Nucleus accumbens (tissue), 56 donors: ENCODE measurements at places on chromosomes 12 and 14.

DNA sequence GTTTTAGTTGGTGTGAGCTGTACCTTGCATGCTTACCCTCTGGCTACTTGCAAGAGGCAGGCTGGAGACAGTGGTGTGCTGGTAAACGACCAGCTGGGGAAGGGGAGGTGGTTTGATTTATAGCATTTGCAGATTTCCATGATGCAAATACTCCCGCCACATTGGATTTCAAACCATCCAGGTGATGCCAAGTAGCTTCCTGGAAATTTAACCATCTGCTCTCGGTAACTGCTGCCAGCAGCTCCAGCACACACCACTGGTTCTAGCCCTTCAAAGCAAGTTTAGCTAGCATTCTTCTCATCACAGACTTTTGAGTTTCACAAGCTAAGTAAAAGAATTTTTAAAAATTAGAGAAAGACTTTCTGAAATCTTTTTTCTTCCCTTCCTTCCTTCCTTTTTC is 104.5 kb upstream of the AMIGO2 start:
- no peak for DNase-seq

DNA sequence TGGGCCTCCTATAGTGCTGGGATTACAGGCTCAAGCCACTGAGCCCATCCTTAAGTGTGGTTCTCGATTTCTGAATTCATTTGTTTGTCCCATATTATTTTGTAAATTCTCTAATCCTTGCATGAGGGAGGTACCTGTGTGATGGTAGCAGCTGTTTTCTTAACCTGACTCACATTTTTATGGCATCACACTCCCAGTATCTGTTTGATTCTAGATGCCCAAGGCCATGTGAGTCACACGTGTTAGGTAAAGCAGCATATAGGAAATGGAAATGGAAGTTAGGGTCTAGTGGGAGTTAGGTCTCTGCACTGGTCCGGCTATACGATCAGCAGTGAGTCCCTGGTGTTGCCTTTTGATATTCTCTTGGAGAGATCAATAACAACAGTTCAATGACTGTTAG is 198.1 kb downstream of the ERC1 start:
- DNase-seq: no peak

DNA sequence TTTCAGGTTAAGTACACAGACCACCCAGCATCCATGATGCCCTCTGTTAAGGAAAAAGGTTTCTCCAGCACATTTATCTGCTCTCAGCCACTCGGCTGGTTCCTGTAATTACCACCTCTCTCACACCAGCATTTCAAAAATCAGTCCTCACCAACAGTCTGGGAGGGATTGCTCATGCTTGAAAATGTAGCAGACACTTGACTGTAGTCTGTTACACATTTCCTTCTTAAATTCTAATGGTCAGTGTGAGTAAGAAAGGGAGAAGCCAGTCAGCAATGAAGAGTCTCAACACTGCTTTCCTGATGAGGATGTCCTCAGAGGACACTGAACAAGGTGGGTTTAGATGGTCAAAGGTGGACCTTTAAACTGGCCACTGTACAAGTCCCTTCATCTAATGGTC is 6.0 kb downstream of the ZBTB39 start:
- DNase-seq: no peak

DNA sequence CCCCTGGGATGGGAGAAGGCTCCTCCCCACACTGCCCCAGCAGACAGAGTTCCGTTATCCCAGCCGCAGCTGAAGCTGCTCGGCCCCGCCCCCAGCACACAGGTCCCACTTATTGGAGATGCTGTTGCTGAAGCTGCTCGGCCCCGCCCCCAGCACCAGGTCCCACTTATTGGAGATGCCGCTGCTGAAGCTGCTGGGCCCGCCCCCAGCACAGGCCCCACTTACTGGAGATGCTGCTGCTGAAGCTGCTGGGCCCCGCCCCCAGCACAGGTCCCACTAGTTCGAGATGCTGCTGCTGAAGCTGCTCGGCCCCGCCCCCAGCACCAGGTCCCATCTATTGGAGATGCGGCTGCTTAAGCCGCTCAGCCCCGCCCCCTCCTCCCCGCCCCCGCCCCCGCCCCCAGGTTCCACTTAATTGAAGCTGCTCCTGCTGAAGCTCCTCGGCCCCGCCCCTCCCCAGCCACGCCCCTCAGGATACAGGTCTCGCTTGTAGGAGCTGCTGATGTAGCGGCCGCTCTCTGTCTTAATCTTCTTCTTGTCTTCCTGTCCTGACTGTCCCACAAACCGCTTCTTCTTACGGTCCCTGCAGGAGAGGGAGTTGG is 12.0 kb downstream of the CFAP73 start:
- peak; percentile 75 for DNase-seq

- DNase-seq: no peak
Observed at GRCh38 chr14:36818794-36819384, 157.2 kb downstream of the PAX9 start.

DNA sequence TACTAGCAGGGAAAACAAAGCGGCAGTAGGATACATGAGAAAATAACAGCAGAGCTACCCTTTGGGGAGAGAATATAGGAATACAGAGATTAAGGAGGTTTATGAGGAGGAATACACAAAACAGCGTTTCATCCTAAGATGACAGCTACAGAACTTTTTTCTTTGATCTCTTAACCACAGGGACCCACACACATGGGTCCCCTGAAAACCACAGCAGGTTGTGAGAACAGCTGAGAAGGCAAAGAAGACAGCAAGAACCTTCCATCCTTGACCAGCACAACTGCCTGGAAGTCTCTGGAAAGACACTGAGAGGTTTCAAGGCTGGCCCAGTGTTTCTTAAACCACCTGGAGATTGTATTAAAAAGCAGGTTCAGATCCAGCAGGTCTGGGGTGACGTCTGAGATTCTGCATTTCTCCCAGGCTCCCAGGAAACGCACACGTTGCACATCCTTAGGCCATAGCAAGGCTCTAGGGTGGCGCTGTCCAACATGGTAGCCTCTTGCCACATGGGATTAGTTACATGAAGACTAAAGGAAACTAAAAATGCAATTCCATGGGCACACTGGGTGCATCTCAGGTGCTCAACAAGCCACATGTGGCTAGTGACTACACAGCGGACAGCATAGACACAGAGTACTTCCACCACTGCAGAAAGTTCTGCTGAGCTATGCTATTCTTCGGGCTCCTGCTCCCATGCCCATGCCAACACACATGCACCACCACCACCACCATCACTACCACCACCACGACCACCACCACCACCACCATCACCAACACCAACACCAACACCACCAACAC is 92.3 kb downstream of the FOXN3 start:
- DNase-seq: no peak

DNA sequence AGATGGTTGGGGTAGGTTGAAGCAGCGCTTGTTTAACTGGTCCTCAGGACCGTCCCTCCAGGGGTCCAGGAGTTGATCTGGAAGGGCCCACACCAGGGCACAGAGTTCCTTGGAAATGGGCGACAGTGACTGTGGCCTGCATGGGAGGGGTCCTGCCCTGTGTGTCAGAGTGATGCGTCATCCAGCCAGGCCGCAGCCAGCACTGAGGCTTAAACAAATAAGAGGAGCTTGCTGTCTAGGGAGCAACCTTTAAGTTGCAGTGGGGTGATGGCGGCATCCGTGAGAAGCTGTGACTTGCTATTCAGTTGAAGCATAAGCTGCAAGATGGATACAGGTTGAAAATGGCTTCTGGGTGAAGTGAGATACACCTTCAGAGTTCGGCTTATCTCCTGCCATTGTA is 20.2 kb downstream of the DCAF4 start:
- DNase-seq: no peak

GRCh38 chr12:88574278-88574677 is 6.0 kb downstream of the KITLG start:
- no peak for DNase-seq

DNA sequence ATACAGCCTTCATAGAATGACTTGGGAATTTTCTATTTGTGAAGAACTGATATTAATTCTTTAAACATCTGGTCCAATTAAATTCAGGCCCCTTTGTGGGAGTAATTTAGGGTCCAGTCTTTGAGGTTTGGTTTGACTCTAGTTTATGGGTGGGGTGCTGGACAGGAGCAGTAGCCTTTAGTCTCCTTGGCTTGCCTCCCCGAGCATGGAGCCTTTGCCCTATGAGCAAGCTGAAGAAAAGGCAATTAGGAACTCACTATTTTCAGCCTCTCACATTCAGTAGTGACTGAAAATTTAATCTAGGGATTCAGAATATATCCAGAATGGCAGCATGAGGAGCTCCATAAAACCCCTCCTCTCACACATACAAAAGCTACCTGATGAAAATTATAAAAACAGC is 161.1 kb downstream of the TRHDE start:
- DNase-seq: no peak

DNA sequence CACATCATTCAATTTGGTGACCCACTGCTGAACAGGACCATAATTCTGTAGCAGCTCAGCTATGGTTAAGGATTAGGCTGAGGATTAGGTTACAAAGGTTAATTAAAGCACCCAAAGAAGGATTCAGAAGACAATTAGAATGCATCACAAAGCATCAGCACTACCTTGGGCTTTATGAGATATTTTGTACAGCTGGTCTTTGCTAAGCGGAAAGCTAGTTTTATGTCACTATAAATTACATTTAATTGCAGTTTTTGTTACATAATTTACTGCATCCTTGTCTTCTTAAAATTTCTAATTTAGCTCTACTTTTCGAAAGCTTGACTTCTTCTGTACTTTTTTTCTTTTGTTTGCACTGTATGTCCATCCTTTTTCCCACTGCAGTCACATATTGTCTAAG is 711.5 kb downstream of the RPS29 start:
- no peak for DNase-seq

DNA sequence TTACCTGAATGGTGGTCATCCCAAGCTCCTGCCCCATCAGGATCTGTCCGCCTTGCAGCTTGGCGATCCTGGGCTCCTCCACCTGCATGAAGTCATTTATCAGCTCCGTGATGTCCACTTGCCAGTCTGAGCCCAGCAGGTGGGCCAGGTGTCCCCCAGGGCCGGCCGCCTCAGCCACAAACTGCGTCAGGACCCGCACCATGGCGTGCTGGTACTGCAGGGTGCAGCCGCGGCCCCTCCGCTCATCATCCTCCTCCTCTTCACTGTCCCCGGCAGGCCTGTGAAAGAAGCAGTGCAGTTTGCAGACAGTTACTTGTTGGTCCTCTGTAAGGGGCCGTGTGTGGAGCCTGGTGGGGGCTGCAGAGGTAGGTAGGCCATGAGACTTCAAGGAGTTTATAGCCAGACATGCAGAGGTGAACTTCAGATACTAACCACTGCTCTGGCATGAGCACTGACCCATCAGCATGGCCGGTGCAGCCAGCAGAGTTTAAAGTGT is 228.5 kb downstream of the GLT1D1 start:
- DNase-seq: no peak

- DNase-seq: no peak
Observed at GRCh38 chr14:93946541-93947090, 19.5 kb downstream of the FAM181A start.

- no peak for DNase-seq
Observed at GRCh38 chr14:98946940-98947339, 325.1 kb downstream of the BCL11B start.

DNA sequence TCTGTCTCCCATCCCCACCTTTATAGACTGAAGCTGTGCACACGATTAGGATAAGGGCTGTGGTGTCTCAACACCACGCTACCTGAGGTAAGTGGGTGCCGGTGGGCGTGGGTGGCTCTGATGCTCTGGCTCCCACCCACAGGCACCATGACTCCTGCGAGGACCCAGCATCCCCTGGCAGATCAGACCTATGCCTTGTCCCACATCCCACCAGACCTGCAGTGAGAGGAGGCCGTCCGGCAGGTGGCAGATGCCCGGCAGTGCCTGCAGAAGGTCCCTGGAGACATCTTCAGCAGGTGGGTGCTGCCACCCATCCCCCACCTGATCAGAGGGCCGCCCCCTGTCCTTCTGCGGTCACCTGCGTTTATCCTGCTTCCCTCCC is 104.4 kb upstream of the PRB2 start:
- DNase-seq: peak; percentile 36

DNA sequence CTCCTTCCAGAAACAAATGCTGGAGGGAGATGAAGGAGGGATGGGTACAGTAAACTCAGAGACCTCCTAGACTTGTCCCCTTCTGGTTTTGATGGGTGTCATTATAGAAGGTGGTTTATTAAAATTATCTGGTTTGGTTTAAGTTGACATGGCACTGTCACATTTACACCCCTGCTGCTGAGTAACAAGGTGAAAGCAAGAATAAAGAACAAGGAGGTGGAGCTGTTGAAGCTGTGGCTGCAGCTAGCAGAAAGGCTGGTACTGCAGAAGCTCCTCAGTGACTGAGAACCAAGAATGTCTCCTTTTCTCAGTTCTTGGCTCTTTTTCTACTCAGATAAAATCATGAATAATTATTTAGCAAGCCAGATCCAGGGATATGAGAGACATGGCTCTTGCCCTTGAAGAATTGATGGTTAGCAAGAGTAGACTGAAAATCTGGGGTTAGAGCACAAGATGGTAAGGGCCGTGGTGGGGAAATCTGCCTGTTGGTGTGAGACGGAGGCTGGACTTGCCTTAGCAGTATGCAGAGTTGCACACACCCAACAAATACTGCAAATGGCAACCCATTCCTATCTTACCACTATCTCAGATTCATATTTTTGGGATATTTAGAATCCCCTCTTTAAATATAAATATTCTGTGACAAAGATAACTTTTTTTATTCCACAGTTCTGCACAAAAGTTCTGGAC is at the start of gene GZMH:
GZMH (minus strand) TSS at position 31 of the 690 bp plus-strand sequence. CDS start 72 bp downstream, outside the sequence.
- DNase-seq: no peak

DNA sequence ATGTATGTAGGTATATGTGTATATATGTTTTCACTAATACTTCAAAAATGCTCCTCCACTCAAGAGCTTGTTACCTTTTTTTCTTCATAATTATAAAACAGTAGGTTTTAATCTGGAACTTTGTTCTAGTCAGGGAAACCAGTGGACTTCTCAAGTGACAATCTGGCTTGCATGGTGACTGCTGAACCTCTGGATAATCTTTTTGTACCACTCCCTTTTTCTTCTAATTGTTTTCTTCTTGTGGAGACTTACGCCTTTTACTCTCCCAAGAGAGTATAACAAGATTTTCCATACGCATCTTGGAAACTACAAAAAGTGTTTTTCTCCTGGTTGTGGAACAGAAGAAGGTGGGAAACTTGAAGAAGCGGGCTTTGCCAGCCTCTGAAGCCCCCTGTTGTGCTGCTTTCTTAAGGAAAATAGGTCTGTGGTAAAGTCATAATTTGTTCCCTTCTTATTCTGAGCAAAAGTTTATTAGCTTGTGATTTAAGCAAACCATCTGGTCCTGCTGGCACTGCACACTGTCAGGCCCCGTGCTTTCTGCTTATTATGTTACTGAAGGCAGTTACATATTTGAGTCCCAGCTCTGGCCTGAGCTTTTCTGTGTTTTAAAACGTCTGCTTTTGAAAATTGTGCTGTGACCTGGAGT is 291.8 kb downstream of the ERC1 start:
- no peak for DNase-seq
